RWPE1 (cell line): ENCODE measurements at places on chromosomes 3 and 15.

GRCh38 chr3:170204023-170204472 is 18.2 kb upstream of the PRKCI start:
- no peak for DNase-seq

DNA sequence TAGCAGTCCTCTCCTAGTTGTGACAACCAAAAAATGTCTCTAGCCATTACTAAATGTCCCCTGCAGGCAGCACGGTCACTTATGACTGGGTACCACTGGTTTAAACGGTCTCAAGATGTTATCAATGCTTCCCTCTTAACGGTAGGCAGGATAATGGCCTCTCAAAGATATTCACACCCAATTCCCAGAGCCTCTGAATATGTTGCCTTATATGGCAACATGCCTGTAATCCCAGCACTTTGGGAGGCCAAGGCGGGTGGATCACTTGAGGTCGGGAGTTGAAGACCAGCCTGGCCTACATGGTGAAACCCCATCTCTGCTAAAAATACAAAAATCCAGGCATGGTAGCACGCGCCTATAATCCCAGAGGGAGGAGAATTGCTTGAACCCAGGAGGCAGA is 9.4 kb downstream of the MME start:
- DNase-seq = no peak

DNA sequence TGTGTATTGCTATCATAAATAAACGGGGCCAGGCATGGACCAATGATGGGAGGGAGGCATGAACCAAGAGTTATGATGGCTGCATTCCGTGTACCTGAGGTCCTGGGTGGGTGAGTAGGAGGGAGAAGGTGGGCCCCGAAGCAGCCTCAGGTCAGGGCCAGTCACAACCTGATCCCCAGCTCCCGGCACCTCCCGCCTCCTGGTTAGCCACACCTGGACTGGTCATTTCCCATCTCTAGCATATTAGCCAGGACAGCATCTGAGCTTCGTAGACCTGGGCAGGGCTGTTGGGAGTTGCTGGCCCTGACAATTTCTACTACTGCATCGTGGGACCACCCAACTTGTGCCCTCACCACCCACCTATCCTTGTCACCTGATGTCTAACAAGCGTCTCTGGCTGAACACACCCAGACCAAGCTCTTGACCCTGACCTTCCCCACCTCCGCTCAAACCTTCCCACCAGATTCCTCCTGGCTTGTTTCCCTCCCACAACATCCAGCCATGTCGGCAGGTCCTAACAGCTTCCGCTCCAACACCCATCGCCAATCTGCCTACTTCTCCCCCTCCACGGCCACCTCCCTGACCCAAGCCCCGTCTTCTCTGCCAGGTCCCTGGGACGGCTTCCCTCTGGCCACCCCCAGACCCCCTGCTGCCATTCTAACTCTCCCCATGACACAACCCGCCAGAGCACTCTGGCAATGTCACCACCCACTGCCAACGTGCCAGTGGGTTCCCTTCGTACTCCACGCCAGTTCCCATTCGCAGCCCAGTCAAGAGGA is 133.8 kb upstream of the IQSEC1 start:
- DNase-seq = no peak

- no peak for DNase-seq
Observed at GRCh38 chr3:111621535-111621934, 26.4 kb upstream of the ZBED2 start.

DNA sequence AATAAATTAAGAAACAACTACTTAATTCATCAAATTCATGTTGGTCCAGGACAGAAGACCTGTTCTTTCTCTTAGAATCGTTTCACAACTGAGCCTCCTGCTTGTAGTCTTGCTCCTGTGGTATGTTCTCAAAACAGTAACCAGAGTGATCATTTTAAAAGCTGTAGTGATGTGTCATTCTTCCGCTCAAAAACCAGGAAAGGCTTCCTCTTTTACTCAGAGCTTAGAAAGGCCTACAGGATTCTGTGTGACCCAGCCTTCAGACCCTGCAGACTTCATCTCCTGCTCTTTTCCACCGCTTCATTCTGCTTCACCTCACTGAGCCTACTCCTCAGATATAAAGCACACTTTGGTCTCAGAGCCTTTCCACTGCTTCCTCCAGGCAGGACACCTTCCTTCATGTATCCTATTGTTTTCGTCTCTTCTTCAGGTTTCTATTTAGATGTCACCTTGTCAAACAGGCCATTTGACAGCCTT is 22.7 kb downstream of the ST6GAL1 start:
- DNase-seq = no peak

DNA sequence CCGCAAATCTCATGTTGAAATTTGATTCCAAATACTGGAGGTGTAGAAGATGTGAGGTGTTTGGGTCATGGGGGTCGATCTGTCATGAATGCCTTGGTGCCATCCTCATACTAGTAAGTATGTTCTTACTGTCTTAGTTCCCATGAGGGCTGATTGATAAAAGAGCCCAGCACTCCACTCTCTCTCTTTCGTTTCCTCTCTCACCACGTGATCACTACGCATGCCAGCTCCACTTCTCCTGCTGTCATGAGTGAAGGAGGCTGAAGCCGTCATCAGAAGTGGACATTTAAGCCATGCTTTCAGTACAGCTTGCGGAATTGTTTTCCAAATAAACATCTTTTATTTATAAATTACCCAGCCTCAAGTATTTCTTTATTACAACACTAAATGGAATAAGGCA is 6.1 kb downstream of the OR5H15 start:
- no peak for DNase-seq

- no peak for DNase-seq
Observed at GRCh38 chr3:111906656-111907055, 47.6 kb downstream of the PHLDB2 start.

GRCh38 chr3:151404316-151404715 is 19.8 kb upstream of the P2RY12 start:
- DNase-seq = no peak

DNA sequence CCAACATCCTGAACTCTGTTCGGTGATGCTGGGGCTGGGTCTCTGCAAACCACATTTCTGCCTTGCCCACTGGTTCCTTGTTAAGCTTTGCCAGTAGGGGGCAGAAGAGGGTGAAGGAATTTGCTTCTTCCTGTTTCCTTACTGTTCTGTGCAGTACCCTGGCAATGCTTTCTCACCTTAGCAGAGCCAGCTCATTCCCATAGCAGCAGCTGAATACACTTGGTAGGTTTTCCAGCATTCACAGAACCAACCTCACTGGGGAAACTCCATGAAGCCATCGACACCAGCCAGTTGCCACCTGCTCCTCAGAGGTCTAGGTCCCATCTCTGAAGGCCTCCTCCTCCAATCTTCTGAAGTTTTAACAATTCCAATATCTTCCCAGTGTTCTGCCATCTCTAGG is 308.4 kb downstream of the PDCD6IP start:
- no peak for DNase-seq

- no peak for DNase-seq
Observed at GRCh38 chr3:23161308-23161707, 41.8 kb upstream of the UBE2E2 start.

- DNase-seq = no peak
Observed at GRCh38 chr3:45002139-45002660, 23.9 kb upstream of the CLEC3B start.

DNA sequence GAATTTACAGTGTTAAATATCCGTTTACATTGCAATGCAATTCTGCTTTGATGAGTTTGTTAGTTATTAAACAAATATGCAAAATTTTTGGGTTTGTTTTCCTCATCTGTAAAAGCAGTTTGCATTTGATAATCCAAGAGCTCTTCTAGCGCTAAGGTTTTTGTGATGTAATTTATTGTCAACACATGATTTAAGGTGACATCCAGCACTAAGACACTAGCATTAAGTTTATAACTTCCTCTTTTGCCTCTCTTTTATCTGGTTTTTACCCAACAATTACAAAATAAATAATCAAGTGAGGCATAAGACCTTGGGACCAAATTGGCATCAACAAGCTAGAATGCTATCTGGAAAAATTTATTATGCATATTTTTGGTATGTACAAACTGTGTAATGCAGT is 969 bp upstream of the DNAJC19 start:
- no peak for DNase-seq

- DNase-seq = no peak
Observed at GRCh38 chr3:23136054-23136453, 67.1 kb upstream of the UBE2E2 start.

DNA sequence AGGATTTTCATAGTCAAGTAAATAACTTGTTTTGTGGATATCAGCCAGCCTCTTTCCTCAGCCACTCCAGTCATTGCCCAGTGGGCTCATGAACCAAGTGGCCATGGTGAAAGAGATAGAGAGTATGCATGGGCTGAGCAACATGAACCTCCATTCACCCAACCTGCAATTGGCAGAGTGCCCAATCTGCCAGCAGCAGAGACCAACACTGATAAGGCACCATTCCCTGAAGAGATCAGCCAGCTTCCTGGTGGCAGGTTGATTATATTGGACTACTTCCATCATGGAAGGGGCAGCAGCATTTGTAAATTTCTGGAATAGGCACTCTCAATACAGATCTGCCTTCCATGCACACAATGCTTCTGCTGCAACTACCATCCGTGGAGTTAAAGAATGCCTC is 10.3 kb upstream of the MCF2L2 start:
- DNase-seq = no peak

GRCh38 chr3:129404610-129405009 is 23.8 kb downstream of the EFCAB12 start:
- no peak for DNase-seq

- DNase-seq = peak; percentile 57
Observed at GRCh38 chr15:31391687-31392671, 65.3 kb downstream of the KLF13 start.

DNA sequence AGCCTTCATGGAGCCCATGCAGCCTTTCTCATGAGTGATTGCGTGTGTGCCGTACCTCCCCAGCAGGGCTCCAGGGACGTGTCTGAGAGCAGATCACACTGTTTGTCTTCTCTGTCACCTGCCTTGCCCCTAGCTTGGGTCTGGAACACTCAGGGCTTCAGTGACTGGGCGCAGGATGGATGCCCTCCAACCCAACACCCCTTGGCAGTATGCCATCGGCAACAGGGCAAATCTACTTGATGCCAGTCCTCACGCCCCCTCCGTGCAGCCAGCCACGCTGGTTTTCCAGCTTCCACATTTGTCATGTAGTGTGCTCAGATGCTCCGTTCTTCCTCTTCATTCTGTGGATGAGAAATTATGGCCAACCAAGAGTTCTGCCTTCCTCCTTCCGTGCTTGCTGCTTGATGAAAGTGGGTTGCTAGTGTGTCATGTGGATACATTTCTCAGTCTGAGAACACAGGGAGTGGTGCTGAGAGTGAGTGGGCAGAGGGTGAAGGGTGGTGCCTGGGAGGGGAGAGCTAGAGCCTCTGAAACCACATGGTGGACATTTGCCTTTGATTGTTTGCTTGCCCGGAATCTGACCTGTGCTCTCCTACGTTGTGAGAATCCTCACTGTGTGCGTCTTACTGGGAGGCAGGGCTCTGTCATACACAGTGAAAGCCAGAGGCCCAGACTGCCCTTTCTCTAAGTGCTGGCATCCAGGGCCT is 97.2 kb downstream of the FAM43A start:
- DNase-seq = no peak

DNA sequence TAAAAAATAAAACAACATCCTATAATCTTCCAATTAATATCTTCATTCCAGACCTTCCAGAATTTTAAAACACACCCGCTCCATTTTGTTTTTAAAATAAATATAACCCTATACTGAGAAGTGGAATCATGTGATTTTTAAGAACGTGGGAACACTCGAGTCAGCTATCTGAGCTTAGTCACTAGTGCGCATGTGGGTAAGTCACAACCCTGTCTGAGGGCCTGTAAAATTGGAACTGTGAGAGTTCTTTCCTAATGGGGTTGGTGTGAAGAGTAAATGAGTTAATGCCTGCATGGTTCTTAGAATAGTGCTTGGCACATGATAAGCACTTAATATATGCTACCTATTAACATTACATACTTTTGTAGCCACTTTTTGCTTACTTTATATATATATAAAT is 19.9 kb upstream of the POLR2M start:
- DNase-seq = no peak

DNA sequence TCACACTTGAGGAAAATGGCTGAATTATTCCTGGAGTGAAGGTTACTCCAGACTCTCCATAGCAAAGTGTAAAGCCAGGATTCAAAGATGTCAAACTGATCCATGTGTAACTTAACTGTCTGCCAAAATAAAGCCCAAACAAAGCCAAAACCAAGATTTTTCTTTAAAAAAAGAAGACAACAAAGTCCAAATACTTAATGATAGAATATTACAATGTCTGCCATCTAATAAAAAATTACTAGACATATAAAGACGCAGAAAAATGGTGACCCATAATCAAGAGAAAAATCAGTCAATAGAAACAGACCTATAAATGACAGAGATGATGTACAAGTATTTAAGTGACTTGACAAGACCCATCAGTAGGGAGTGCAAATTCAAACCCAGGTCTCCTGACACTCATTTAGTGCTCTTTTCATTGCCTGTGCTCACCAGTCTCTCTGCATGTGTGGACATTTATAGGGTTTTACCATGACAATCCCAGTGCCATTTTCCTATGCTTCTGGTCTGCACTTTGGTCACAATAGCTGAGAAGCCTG is 85.1 kb upstream of the HES1 start:
- no peak for DNase-seq

GRCh38 chr3:154334973-154335420 is 10.7 kb upstream of the DHX36 start:
- DNase-seq = peak; percentile 19

DNA sequence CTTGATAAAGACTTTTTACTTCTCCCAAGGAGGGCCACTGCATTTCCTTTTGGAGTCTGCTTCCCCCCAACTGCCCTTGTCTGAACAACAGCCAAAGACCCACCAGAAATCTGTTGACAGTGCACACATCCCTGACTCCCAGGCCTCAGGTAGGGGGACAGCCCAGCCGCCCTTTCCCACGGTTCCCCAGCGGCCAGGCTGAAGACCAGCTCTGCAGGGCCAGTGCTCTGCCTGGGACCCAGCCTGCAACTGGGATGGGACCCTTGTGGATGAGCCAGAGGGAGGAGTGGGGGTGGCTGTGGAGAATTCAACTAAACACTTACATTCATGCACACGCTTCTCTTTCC is 8.1 kb upstream of the PRR23E start:
- DNase-seq = no peak

DNA sequence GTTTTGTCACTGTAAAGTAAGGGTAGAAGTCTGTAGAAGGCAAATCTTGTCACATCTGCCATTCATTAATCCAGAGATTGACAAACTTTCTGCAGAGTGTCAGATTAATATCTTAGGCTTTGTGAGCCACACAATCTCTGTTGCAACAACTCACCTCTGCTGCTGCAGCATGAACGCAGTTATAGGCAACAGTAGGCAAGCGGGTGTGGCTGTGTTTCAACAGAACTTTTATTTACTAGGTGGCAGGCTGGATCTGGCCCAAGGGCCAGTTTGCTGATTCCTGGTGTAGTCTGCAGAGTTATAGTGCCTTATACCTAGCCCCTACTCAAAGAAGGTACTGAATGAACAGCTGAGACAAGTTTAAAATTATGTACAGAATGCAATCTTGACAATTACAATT is 396.7 kb downstream of the FOXP1 start:
- no peak for DNase-seq

- no peak for DNase-seq
Observed at GRCh38 chr3:179081885-179082284, 10.3 kb upstream of the ZMAT3 start.

- no peak for DNase-seq
Observed at GRCh38 chr3:172410702-172411477, 37.4 kb downstream of the GHSR start.

GRCh38 chr3:138012526-138012925 is 2.6 kb downstream of the CLDN18 start:
- DNase-seq = no peak

GRCh38 chr3:55804170-55805095 is 317.3 kb upstream of the WNT5A start:
- DNase-seq = no peak

- DNase-seq = no peak
Observed at GRCh38 chr15:70797464-70797863, 34.1 kb upstream of the UACA start.
